Activated T-helper 1 cell treated with anti-CD3 and anti-CD28 coated beads, Interleukin-2, amount 50 U/mL, for 16 hours (primary cell): ENCODE measurements at places on chromosomes 2 and 18.

- no peak for DNase-seq
These were observed 1101.2 kb downstream of the TSN start for GRCh38 chr2:122856696-122857095.

GRCh38 chr2:102604769-102605168 lies 14.6 kb upstream of the SLC9A2 start:
- DNase-seq: no peak

GRCh38 chr2:162126111-162126519 lies 25.9 kb downstream of the GCG start:
- no peak for DNase-seq

DNA sequence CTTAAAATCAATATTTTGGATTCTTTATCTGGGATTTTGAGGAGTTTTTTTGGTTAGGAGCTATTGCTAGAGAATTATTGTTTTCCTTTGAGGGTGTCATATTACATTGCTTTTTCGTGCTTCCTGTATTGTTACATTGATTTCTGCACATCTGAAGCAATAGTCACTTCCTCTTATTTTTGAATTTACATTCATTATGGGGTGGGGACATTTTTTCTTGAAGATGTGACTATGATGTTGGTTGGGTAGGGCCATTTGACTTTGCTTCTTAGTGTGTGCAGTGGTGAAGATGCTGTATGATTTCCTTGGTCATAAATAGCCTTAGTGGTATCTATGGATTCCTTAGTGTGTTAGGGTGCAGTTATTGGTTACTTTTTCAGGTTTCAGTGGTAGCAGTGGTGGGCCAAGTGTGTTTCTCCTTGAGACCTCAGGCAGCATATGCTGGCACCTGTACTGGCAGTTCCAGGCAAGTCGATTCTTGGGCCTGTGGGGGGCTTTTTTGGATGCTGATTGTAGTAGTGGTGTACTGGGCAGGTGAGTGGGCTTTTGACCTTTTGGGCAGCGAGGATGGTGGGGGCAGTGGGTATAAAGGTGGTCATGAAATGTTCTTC lies 61.8 kb downstream of the ARHGAP25 start:
- DNase-seq: no peak

GRCh38 chr2:138147796-138148195 lies 183.5 kb downstream of the HNMT start:
- no peak for DNase-seq

DNA sequence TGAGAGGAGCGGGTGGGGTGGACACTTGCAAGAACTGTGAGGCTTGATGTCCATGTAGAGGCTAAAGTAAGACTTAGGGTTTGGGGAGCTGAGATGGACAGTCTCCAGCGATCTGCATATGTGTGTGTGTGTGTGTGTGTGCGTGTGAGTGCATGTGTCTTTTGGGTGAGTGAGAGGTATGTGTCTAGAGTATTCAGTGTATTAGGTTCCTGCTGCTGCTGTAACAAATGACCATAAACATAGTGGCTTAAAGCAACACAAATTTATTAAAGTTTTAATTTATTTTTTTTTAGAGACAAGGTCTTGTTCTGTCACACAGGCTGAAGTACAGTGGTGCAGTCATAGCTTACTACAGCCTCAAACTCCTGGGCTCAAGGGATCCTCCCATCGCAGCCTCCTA lies 155.4 kb upstream of the SPRED2 start:
- DNase-seq: no peak

- no peak for DNase-seq
These were observed 294.9 kb upstream of the STON1 start for GRCh38 chr2:48235076-48235475.

DNA sequence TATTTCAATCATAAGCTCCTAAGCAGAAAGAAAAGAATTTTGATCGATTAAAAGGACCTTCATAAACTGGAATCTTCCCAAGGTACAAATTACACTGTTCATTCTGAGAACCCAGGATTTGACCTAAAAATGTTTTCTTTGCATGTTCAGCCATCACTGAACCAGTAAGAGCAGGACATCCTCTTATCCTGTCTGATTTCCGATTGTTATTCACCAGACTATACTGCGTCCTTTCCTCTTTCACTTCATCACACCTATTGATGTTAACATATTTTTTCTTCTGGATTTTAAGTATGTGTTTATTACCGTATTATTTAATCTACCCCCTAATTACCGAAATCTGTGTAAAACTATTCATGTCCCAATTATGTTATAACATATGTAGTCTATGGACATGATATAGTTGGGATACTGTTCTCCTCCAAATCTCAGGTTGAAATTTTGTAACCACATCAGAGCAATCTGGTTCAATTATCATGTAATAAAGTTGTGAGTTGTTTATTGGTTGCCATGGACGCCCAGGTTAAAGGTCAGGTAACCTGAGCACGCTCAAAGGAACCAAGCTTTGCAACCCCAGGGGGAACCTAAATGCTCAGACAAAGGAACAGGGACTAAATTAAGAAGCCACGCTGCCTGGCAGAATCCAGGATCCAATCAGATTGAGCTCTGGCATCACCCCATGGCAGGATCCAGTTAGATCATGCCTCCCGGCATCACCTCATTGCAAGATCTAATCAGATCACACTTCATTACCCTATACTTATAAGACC lies 11.6 kb upstream of the TBC1D8 start:
- DNase-seq: no peak

DNA sequence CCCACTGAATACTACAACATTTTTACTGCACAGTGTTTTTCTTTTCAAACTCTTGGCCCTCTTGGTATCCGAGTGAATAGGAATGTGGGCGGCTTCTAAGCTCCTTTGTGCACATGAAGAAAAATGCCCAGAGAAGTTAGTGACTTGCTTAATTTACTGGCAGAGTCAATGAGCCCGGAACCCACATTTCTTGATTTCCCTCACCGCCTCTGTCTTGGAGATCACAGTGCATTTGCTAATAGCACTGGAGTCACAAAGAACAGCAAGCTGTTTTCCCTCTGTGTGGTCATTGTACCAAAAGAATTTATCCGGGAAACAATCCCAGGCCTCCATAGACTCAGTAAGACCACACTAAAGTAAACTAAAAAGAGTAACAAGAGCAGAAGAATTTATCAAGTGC lies 18.9 kb downstream of the STON1 start:
- DNase-seq: no peak

- DNase-seq: no peak
These were observed 37.2 kb upstream of the SNED1 start for GRCh38 chr2:240960971-240961876.

GRCh38 chr18:58695772-58696171 lies 24.5 kb downstream of the MALT1 start:
- no peak for DNase-seq

DNA sequence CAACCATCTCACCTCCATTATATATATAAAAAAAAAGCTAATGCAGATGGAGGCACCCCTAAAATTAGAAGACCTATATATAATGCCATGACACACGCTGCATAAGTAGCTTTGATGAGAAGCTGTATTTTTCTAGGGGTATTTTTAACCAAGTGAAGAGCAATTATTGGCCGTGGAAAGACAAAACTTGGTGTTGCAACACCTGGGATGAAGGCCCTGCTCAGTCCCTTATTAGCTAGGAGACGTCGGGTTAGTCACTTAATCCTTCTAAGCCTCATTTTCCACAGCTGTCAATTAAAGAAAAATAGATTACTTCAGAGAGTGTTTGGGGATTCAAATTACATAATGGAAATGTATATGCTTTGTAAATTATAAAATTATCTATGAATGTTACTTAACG lies 63.0 kb downstream of the WDR75 start:
- no peak for DNase-seq

DNA sequence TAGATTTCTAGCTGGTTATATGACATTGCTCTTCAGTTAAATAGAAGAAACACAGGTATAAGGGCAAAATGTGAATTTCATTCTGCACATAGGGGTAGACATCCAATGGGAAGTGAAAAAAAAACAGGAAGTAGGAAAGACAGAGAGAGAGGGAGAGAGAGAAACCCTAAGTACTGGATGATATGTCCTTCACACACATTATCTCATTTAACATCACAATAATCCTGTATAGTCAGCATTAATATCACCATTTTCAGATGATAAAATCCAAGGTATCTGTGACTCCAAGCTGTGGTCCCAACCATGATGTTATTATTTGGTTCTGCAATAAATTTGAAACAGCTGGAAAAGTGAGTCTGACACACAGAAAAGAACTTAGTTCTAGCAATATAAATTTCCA lies 759.9 kb downstream of the SATB2 start:
- no peak for DNase-seq

DNA sequence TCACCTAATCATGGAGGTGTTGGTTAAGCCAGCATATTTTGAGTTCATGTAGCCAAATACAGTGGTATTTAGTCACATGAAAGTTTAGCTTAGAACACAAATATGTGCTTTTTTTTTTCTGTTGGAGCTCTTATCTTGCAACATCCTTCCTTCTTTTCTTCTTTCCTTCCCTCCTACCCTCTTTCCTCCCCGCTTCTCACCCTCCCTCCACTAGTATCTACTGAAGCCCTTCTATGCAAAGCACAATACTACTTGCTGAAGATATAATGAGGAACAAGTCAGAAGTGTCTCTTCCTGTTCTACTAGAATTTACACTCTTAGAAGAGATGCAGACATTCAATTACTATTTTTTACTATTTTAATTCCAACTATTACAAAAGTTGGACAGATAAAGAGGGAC lies 105.0 kb upstream of the ITGA4 start:
- DNase-seq: no peak

DNA sequence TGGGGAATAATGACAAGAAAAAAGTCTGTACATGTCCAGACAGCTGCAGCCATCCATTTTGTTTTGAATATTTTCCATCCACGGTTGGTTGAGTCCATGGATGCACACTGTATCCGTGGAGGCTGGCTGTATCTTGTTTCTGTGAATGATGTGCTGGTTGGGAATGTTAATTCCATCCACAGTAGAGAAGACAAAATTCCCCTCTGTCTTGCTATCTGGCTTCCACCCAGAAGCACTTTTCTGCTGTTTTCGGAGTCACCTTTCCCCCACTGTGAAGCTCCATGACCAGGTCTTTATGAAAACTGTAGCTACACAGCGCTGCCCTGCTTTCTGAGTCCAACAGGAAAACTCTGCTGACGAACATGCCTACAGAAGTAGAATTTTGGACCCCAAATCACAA lies 122.3 kb downstream of the HRH4 start:
- DNase-seq: no peak

- DNase-seq: no peak
These were observed 36.4 kb downstream of the PTGR3 start for GRCh38 chr18:75172299-75173124.

DNA sequence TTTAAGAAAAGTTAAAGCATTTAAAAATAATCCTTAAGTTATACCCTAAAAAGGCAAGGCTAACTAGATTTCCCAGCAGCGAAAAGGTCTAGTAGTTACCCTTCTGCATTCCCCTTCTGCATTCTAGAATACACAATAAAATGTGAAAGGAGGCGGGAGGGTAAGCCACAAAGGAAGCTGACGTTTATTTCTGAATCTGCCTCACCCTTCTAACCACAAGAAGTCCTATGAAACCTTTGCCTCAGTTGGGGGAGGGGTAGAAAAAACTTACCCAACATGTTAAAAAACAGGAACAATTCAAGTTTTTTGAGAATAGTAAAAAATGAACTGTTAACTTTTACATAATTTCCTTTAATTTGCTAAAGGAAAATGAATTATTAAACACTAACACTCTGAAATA lies 11.3 kb downstream of the STK17B start:
- peak; percentile 41 for DNase-seq

- DNase-seq: no peak
These were observed 98.1 kb downstream of the LRRC30 start for GRCh38 chr18:7329016-7329415.

GRCh38 chr2:58512878-58513277 lies 271.8 kb upstream of the FANCL start:
- no peak for DNase-seq

DNA sequence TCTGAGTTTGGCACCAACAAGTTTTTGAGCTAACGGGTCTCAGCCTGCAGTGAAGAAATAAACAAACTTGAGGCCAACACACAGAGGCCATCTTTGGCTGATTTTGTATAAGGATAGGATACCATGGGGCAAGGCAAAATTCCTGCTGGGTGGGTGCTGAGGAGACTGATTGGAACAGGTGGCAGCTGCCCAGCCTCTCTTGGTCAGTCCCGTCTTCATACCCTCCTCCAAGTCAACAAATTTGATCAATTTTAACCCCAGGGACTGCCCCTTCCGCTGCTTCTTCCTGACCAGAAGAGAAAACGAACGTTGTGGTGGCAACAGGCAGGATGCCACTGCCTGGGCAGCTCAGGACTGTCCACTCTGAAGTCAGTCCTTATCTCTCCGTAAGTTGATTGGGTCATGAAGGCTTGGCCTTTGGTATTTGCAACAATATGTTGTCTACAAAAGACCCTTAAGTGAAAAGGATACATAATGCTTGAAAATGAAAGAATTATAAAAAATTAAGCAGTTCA lies 139.3 kb downstream of the SPP2 start:
- DNase-seq: no peak

- DNase-seq: no peak
These were observed 417.9 kb downstream of the HRH4 start for GRCh38 chr18:24878289-24878688.
